ENCODE measurements at places on chromosomes 1 and 21.

DNA sequence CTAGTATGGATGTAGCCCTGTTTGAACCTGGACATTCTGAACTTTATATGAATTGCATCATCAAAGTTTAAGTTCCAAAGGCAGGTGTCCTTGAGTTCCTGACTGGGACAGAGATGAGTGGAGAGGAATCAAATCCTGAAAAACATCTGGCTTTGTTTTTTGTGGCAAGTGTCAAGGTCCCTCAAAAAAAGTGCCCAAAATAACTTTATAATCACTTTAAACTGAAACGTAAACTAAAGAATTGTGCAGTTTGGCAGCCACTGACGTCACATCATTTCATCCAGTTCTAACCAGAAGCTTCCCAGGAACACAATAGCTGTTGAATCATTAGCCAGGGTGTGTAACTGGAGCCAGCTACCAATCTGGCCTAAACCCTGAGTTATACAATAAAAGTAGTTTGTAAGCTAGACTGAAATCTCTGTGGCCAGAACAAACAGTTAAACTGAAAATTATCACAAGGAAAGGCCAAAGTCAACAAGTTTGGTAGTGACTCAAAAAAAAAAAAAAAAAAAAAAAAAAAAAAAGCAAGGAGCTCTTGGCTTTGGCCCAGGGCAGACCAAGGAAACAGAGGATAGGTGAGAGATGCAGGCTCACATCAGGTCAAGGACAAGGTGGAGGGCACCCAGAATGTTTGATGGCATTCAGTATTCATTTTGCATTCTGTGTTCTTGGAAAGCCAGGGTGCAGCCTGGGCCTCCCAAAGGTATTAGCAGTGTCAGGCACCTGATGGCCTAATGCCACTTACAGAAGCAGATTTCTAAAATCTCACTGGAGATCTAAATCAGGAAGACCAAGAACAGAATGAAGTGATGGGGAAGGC is 74.3 kb downstream of the TNFSF18 start:
- no peak for DNase-seq

- no peak for DNase-seq
Measured at GRCh38 chr1:150146849-150147542, 2.7 kb upstream of the PLEKHO1 start.

DNA sequence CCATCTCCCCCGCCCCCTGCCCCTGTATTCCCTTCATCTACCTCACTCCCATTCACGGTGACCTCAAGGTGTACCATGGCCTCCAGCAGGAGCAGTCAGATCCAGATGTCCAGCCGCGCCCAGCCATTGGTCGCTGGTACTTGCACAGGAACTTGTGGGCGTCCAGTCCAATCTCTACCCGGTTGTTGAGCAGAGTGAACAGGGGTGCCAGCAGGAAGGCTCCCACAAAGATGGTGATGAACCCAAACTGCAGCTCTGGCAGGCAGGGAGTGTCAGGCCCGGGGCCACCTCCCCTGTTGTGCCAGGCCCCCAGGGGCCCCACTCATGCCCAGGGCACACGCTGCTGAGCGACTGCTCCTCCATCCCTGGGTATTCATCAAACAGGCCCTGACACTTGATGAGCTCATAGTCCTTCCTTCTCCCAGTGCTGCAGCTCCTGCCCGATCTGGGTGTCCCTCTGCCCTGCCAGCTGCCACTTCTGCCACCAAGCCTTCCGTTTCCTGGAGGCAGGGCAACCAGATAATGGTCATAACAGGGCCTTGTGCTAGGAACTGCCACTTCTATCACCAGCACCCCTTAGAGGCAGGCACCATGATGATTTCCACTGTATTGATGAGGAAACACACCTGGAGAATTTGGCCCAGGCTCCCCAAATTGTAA is 5.7 kb upstream of the ARHGEF19 start:
- DNase-seq = no peak

GRCh38 chr1:162145280-162145965 is 75.9 kb downstream of the NOS1AP start:
- no peak for DNase-seq

DNA sequence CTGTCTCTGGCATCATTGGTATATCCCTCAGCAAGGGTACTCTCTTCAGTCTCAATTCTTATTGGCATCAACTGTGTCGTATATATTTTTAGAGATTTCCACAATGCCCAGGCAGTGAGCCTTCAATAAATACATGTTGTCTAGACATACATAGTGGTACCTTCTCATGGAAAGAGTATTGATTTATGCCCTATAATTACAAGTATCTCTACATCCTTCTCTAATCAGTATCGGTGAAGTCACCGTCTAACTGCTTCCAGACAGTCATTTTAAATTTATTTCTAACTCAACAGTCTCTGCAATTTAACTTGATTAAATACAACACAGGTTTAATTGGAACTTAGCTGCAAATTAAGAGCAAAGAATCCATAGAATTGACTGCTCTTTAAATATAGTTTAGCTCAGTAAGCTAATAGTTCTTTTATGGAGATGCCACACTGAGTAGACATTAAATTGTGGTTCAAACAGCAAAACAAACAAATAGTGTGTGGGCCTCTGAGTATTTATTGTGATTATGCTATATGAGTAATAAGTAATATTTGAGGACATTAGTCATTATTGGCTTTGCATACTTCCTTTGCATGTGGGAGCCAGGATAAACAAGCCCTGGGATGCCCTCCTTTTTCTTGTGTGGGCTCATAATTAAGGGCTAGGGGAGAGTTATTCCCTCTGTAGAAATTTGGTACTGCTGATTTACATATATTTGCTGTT is 126.9 kb upstream of the DUSP10 start:
- DNase-seq = no peak

DNA sequence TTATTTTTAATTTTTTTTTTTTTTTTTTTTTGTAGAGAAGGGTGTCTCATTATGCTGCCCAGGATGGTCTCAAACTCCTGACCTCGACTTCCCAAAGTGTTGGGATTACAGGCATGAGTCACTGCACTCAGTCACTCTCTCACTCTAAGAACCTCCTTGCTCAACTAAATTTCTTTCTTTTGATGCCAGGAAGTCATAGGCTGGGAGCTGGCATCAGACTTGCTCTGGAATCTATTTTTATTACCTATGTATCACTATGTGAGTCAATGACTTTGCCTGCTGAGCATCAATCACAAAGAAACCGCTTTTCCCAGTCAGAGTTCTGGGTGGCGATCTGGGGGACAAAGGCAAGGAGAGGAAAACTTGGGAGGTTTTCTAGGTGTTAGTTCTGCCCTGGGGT is 35.5 kb upstream of the PARP1 start:
- DNase-seq = no peak

- no peak for DNase-seq
Measured at GRCh38 chr21:15870819-15871218, 141.0 kb downstream of the USP25 start.

GRCh38 chr1:115183721-115184259 is 94.5 kb upstream of the TSPAN2 start:
- no peak for DNase-seq

DNA sequence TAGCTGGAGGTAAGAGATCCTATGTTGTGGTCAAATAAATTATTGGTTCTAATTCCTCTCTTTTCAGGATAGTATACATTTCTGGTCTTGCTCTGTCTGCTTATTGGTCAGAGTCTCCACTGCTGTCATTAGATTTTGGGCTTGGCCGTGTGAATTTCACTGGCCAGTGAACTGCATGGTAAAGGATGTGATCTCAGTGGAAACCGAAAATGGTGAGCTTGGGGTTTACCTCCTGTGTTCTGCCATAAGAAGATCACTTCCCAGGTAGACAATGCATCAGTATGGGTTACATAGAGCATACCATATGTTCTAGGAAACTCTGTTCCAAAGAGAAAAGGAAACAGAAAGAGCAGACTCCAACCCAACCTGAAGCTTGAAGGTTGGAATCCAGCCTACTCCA is 1123.3 kb upstream of the B3GALT2 start:
- DNase-seq = no peak

DNA sequence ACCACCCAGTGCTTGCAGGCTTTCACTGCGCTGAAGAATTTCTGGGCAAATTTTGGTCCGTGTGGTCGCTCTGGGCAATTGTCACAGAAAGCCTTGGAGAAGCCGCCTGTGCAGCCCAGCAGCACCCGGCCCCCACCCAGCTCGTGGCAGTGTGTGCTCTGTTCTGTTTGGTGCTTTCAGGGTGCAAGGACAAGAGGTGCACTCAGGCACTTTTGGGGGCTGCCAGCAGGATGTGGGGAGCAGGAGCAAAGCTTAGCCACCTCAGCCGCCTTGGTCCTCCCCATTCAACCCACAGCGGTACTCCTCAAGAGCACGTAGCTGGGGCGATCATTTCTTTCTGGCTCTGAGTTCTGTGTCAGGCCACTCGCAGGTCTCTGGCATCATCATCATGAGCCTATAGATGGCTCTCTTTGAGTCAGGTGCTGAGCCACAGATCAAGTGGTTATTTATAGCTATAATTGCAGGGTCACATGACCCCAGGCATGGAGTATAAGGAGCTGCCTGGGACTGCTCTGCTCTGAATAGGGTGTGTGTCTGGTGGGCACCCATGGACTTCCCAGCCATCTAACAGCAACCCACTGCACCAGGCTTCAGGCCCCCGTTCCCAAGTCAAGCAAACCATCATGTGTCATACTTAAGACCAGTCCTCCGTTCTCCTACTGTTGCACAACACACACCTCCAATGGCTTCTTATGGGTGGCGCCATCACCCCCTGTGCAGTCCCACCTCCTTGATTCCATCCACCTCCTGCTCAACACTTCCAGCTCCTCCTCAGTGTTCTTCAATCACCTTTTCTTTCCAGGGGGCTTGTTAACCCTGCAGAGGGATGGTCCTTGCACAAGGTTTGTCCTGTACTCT is 18.1 kb upstream of the TENT5C start:
- no peak for DNase-seq

GRCh38 chr1:160975026-160975425 is 20.4 kb upstream of the ITLN2 start:
- no peak for DNase-seq

GRCh38 chr1:30036229-30036547 is 687.2 kb downstream of the MATN1 start:
- no peak for DNase-seq

- DNase-seq = no peak
Measured at GRCh38 chr21:43315244-43316137, 111.4 kb downstream of the SIK1 start.

- no peak for DNase-seq
Measured at GRCh38 chr1:220922951-220923350, 43.7 kb downstream of the HLX start.

GRCh38 chr1:6424619-6425593 is at the start of gene ESPN:
TSS of gene ESPN (plus strand) at chr1:6424776. CDS start at chr1:6424956, 180 bp downstream.
- DNase-seq = no peak

- DNase-seq = no peak
Measured at GRCh38 chr1:111768023-111768422, 12.3 kb downstream of the DDX20 start.

GRCh38 chr1:58434607-58435006 is 111.9 kb downstream of the OMA1 start:
- no peak for DNase-seq

GRCh38 chr1:234854645-234855039 is 244.7 kb upstream of the IRF2BP2 start:
- DNase-seq = no peak

GRCh38 chr1:204837440-204838084 is 33.1 kb upstream of the NFASC start:
- DNase-seq = peak; percentile 6

DNA sequence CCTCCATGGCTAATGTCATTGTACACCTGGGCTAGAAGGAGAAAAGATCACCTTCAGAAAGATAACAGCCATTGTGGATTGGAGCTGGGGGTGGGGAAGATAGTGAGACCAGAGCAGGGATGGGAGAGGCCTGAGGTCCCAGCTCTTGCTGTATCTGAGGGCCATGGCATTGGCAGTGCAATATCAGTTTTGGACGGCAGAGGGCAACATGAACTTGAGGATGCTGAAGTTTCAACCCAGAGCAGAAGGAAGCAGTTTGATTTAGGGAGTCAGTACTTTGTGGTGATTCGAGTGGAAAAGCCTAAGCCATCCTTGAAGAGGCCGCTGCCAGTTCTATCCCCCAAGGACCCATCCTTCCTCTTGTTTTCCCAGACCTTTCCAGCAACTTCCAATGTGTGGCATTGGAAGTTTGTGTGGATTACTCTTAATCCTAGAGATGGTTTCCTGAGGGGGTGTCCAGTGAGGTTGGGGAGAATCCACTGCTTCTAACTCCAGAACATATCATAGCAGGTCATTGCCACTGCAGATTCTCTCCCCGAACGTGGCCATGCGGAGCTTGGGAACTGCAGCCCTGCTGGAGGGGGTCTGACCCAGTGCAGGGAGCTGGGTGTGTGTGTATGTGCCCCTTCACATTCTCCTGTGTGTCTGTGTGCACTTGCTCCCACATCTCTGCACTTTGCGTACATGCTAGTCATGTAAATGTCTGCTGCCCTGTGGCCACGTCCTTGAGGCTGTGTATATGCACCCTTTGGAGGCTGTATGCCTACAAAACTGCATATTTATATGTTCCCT is 24.1 kb downstream of the SLC26A9 start:
- peak; percentile 72 for DNase-seq

GRCh38 chr1:206734499-206735142 is 36.0 kb upstream of the IL19 start:
- DNase-seq = no peak

DNA sequence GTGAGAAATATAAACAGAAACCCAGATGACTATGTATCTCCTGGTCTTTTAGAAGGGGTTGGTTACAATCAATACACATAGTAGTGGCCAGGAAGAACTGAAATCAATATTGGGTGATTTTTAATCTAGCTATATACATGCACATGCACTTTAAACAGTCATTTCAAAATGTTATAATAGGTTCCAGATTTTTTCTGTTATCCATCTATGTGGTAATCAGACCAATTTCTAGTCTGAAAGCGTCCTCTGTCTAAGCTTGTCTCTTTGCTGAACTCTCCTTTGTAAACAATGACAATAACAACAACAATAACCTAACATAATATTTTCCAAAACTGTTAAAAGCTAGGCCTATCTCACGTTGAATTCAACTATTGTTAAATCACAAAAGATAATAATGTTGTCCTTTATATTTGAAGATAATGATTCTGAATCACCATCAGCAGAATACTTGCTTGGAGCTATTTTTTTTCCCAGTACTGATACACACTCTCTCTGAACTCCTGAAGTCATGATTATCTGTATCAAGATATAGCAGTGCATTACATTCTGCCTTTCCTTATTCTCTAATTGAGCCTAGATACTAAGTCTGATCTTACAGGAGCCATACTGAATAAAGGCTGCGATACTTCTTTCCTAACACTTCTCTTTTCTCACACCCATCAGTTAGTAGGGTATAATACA is 496.8 kb upstream of the ZRANB2 start:
- no peak for DNase-seq

DNA sequence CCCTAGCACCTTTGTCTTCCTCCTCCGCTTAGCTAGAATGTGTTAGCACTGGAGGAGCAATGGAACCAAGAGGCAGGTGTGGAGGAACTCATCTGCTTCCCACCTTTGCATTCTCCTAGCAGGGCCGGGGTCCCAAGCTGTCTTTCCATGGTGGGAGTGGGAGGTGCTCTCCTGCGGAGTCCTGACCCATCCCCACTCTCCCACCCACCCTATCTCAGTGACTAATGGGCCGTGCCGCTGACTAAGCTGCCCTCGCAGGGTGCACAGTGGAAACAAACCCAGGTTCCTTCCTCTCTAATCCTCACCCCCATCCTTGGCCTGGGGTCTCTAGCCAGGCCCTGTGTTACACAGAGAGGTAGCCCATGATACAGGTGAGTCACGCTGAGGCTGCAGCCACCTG is 177.5 kb downstream of the HIVEP3 start:
- no peak for DNase-seq

All from HL-60 (cell line).